Panc1 (cell line): ENCODE measurements at places on chromosomes 16 and 17. TPM values are rescaled to one million over a fixed set of nuclear protein-coding genes. Genes with fewer than 3 reads are reported as not detected.

GRCh38 chr17:64028874-64029464 is 8.5 kb upstream of the ICAM2 start:
- no peak for DNase-seq

DNA sequence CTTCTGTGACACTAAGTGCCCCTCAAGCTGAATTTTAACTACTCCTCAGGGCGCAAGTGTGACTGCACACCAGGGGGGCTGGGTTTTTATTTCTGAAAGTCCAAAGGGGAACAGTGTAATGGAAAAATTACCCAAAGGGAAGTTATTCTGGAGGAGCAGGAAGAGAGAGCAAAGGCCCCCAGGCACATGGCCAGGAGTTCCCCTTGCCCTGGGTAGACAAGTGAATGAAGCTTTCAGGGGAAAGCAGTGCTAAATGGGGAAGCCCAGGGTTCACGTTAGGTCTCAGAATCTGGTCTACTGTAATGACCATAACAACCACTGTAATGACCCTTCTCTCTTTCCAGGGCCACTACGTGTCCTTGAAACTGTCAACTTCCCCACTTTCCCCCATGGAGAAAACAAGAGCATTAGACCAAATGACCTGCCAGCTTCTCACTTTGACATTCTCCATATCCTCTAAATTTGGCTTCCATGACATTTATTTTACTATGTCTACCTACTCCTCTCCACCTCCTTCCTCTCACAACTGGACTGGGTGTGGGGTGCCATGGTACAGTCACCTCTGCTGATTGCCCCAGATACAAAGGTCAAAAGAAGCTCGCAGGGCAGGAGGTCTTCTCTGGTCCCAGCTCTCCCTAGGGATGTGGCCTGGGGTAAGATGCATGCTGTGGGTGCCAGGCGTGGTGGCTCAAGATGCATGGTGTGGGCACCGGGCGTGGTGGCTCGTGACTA is 34.1 kb upstream of the MMP2 start:
- DNase-seq = no peak

- no peak for DNase-seq
Observed at GRCh38 chr17:81923302-81924260, 4.0 kb downstream of the MAFG start.

DNA sequence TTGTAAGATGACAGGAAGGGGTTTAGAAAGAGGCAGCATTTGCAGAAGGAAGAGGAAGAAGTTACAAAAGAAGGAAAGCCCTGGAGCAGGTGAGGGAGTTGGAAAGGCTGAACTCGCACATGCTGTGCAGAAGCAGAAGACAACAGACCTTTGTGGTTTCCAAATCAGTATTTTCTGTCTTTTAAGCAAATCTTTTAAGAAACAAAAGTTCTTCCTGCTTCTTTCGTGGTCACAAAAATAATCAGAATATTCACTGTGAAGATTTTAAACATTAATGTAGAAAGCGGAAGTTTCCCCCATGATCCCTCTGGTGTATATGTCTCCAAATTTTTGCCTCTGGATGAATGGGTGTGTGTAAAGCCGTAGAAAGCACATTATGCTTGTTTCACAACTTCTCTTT is 25.8 kb downstream of the ZNRF1 start:
- DNase-seq = no peak

OMG gene
- total RNA-seq = not detected
